Prostate gland (tissue), 2 donors: ENCODE measurements at places on chromosomes 11 and 22.

DNA sequence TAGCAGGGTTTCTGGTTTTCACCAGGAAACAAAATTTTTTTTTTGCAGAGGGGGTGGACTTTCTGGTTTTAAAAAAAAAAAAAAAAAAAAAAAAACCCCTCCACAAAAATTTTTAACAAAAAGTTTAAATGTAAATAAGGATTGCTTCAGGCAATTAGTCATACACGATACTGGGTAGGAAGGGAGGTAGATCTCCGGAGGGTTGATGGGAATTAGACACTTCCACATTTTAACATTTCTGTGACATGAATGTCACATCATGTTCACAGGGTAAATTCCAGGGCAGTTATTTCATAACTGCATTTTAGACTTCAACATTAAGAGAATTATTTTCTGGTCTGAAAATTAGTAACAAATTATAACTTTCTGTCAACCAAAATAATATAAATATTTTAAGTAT, 15.9 kb downstream of the NUP98 start:
- no peak for DNase-seq

- DNase-seq = no peak
These were observed 73.9 kb downstream of the CTTN start for GRCh38 chr11:70472240-70472639.

DNA sequence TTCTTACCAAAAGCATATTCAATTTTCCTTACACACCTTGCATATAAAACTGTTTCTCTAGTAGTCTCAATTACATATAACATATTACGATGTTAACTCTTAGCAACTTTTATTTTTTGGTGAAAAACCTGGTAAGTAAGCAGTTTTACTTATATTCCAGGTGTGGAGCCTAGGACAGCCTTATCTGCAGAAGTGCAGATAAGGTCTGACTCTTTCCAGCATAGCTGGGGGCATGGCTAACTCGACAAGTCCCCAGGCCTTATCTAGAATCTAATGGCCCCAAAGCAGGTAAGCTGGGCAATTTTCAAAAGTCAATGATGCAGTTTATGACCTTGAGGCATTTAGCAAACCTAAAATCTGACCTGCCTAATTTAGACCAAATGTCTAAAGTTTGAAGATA, 4.2 kb upstream of the C1QTNF6 start:
- no peak for DNase-seq

DNA sequence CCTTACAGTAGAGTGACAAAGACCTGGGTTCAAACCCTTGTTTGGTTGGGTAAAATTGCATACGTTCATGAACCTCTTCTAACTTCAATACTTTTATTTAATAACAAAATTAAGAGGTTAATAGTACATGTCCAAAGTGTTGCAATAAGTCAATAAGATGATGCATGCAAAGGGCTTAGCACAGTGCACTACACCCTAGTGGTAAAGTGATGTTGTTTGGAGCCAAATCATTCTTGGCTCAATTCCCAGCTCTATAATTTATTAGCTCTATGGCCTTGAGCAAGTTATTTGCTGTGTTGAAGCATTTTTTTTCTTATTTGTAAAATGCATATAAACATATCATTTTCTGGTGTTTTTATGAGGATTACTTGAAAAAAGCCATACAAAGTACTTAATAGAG, 945.3 kb downstream of the LRRC4C start:
- DNase-seq = no peak

- DNase-seq = no peak
These were observed 36.1 kb upstream of the SMCO4 start for GRCh38 chr11:93579187-93579751.
